GM12891 (cell line): ENCODE measurements at places on chromosomes 4 and X.

GRCh38 chr4:48079972-48080391 lies 54.1 kb downstream of the TXK start:
- no peak for DNase-seq

DNA sequence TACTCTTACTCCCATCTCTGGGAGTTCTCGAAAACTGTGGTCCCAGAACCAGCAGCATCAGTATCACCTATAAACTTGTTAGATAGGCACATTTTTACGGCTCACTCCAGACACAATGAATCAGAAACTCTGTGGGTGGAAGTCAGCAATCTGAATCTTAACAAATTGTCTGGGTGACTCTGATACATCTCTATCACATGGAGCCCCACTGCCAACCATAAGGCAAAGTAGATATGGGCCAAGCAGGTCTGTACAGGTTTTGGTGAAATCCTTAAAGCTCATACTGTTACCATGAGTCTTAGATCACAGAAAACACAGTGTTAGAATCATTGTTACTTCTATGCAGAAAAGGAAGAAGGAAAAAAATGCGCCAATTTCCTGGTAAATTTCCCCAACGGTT lies 122.5 kb upstream of the HCCS start:
- DNase-seq: no peak

GRCh38 chr4:7023901-7024300 lies 19.3 kb upstream of the TADA2B start:
- DNase-seq: no peak

- DNase-seq: no peak
Observed at GRCh38 chr4:173860094-173860493, 330.1 kb upstream of the HAND2 start.

DNA sequence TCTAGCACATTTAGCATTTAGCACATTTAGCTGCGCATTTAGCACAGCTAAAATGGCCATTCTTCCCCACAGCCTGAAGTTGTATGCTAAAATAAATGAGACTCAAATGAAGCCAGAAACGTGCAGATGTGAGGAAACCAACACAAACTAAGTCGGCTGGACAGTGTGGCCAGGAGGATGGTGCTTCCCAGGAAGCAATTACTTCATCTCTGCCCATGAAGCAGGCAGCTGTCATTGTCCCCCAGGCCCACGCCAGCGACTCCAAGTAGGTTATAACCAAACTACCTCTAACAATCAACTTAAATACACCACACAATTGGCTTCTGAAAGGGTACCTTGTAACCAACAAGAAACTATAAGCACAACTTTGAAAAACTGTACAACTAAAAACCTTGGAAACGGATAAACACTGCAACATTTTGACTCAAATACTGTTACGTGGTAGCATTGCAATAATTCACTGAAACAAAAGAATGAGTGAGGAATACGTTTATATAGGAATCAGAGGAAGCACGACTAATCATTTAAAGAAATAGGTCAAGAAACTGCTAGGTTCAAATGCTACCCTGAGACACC lies 39.2 kb downstream of the AFAP1 start:
- DNase-seq: no peak

DNA sequence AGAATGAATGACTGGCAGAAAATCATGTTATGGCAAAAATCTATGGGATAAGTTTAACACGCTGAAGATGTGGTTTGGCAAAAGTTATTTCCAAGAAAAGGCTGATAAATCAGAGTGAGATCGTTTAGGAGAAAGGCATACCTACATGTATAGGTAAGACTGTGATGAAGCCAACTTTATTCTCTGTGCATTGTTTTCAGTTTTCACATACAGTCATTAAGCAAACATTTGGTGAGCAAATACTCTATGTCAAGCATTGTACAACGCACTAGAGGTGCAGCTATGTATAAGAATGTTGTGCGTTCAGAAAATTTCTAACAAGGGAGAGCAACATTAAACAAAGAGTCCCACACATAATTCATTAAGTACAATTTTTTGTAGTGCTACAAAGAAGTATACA lies 121.7 kb downstream of the TEX13A start:
- no peak for DNase-seq

DNA sequence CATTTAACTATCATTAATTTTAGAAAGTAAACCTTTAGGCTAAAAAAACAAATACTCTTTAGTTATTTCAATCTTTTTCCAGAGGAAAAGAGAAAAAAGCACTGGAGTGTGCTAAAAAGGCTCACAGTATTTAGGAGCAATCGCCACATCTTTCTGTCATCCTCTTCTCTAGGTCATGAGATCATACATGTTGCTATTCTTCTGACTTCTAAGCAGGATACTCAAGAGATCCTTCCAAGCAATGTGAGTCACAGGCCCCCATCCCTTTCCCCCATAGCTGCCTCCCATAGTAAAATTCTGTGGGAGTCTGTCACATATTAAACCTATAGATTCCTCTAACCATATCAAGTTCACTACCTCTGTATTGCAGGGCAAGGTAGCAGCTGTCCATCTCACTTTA lies 7.7 kb downstream of the EDNRA start:
- no peak for DNase-seq

DNA sequence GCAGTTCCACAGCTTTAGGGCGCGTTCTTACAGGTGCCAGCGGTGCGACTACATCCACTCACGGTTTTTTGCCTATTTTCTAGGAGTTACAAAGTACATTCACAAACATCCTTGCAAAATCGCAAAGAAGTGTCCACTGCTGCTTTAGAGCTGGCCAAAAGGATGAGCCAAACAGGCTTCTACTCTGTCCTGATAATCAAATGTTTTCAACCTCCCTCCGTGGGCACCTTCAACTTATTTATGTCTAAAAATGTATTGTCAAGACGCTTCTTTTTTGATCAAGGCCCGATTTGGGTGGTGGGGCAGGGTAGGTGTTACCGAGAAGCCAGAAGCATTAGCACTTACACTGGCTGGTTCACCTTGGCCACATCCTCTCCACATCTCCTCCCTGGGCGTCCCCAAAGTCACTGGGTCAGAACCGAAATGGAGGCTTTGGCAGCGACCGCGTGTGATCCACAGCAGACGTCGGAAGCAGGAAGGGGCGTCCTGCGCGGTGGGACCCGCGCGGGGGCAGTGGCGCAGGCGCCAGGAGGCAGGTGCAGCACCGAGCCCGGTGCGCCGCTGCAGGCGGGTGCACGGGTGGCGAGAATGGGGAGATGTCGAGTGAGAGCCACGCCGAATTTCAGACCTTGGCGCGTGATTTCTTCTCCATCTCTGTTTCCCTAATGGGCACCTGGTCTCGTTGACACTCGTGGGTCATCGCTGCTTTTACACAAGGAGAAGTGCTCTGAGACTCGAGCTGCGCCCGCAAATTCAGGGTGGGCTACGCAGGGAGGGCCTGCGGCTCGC lies 16.9 kb downstream of the NKX3-2 start:
- peak; percentile 12 for DNase-seq
